ENCODE measurements at places on chromosomes 1 and 21.

DNA sequence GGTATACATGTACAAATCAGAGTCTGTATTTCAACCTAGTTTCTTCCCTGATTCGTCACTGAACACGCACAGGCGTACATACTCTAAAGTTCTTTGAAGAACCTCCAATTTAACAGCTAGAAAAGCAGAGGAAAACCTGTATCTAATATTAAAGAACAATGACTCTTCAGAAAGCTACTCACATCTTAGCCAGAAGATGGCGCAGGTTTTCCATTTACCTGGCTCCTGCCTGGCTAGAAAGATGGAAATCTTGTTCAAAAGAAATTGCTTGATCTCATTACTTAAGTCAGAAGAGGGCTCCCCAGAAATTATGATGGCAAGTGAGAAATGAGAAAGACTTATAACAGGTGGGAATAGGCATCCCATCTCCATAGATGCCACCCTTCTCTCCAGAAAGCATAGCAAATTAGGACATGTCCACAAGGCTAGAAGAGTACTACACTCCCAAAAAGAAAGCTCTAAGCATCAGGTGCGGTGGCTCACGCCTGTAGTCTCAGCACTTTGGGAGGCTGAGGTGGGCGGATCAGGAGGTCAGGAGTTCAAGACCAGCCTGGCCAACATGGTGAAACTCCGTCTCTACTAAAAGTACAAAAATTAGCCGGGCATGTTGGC, 19.0 kb upstream of the L1TD1 start:
- DNase-seq: peak; percentile 18

- DNase-seq: no peak
These were observed 44.2 kb upstream of the MARK1 start for GRCh38 chr1:220483700-220484099.

GRCh38 chr21:28690196-28690595, 302.5 kb downstream of the LTN1 start:
- no peak for DNase-seq

- no peak for DNase-seq
These were observed 330.6 kb downstream of the DSCAM start for GRCh38 chr21:40516335-40516734.

GRCh38 chr1:167165948-167166689, 54.6 kb upstream of the POU2F1 start:
- DNase-seq: peak; percentile 1

All from fibroblast of skin of left quadriceps (primary cell).